ENCODE measurements at places on chromosomes 3 and 15. TPM values are rescaled to one million over a fixed set of nuclear protein-coding genes. Genes with fewer than 3 reads are reported as not detected.

GRCh38 chr3:73773233-73773632 lies 148.5 kb upstream of the PDZRN3 start:
- DNase-seq, result no peak

The FBXL2 gene
- total RNA-seq, result 9.7 TPM

GRCh38 chr3:43071313-43071893 lies 34.5 kb downstream of the POMGNT2 start:
- no peak for DNase-seq

DNA sequence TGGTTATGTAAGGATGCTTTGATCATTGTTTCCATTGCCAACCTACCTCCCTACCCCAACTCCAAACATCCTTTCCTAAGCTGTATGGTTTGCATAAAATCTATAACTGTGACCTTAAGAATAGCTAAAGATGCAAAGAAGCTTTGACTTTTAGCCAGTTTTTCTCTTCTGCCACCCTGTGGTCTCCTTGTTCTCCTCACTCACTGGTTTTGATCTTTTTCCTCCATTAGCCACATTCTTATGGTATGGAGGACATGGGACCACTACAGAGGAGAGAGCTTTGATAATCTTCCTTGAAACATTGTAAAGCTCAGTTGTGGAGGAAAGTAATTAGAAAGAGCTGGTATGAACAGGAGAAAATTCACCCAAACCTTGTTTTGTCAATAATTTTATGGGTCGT lies 115.9 kb downstream of the NEK11 start:
- DNase-seq, result peak; percentile 30

The CPOX gene
- 57.5 TPM for total RNA-seq

GRCh38 chr15:63466378-63467192 lies 37.8 kb upstream of the USP3 start:
- DNase-seq, result peak; percentile 74

The MUC20 gene
- 4.5 TPM for total RNA-seq

DNA sequence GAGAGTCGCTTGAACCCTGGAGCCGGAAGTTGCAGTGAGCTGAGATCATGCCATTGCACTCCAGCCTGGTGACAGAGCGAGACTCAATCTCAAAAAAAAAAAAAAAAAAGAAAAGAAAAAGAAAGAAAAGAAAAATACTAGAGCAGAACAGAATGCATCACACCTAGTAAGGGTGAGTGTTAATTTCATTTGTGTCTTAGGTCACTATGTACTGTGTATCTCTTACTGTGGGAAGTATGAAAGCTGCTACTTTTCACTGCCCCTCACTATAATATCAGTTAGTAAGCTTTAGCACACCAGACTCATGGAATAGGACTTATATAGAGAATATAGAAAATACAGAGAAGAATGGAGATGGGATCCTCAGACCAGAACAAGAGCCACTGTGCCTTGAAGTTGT lies 45.9 kb upstream of the RASA2 start:
- no peak for DNase-seq

The LEKR1 gene
- total RNA-seq, result 0.81 TPM

DNA sequence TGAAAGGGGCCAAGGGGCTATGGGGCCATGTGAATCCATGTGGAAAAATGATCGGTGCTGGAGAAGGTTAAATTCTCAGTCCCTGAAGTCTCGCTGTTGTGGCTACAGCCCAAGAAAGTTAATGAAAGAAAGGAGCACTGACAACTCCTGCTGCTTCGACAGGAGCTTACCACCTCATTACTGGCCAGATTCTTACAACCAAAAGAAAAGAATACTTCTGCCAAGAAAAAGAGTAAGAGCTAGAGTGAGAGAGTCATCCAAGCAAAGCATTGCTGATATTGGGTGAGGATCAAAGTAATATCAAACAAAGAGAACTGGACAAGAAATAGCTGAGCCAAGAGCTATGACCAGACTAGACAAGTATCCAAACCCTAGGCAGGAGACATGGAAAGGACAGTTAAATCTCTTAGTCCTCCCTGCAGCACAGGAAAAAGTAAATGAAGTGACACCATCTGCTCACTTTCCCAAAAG lies 348.4 kb upstream of the PLSCR5 start:
- peak; percentile 79 for DNase-seq

The PYGO1 gene
- total RNA-seq, result 21.2 TPM

The STRIT1 gene
- total RNA-seq, result not detected

DNA sequence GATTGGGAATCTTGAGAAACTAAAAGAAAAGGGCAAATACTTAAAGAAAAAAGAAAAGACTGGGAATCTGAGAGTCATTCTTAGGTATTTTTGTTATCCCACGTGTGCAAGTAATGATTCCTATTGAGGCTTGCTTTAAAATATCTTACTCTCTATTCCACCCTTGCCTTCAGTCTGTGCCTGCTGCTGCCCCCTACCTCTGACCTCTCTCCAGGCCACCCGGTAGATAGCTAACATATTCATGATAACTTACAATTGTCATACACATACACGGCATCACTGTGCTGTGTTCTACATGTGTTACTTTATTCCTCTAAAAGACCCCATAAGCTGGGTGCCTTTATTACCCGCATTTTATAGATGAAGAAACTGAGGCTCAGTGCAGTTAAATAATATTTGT lies 27.8 kb upstream of the ATP13A3 start:
- DNase-seq, result no peak

GRCh38 chr3:108394016-108394415 lies 97.7 kb downstream of the HHLA2 start:
- DNase-seq, result no peak

The PLA2G4D gene
- not detected for total RNA-seq

DNA sequence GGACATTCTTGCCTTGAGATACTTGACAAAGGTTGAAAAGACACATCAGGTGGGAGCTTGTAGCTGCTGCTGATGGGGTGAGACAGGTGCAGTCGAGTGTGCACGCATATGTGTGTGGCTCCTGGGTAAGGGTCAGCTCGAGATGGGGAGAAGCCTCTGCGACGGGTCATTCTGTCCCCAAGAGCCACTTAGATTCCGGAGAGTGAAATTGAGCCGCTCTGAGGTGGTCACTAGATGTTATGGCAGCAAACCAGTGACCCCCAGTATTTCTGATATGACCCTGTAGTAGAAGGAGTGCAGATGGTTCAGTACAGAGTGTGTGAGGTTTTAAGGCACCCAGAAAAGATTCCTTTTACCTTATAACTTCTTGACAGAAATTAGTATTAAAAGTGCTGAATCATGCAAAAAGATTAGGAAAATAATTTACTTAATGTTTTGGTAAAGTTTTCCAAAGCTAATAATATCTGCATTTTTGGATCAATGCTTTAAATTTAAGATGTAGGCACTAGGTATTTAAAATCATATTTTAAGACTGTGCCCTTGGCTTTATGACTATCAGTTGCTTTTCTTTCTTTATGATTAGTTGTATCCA lies 241.9 kb upstream of the TOPAZ1 start:
- DNase-seq, result no peak

GRCh38 chr15:80732167-80732566 lies 37.1 kb downstream of the ABHD17C start:
- DNase-seq, result peak; percentile 46

GRCh38 chr15:100007609-100008008 lies 274.4 kb upstream of the LYSMD4 start:
- no peak for DNase-seq

The BFSP2 gene
- total RNA-seq, result not detected

The C3orf20 gene
- total RNA-seq, result not detected
